ENCODE measurements at places on chromosomes 4 and X.

GRCh38 chr4:172892300-172892699, 276.3 kb upstream of the GALNT7 start:
- DNase-seq: no peak

DNA sequence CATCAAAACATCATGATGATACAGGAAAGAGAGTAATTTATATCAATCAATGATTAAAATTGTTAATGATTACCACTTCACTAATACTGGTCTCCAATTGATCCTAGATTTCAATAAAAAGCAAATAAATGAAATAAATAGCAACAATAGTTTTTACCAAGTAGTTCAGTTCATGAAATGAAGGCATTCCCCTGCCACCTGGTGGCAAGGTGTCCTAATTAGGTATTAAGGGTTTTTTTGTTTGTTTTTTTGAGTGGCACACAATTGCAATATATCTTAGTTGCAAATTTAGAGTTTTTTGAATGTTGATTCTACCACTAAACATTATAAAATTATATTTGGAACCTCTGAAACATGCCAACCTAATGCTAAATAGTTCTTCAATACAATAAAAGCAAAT, 157.4 kb upstream of the PDE5A start:
- DNase-seq: no peak

DNA sequence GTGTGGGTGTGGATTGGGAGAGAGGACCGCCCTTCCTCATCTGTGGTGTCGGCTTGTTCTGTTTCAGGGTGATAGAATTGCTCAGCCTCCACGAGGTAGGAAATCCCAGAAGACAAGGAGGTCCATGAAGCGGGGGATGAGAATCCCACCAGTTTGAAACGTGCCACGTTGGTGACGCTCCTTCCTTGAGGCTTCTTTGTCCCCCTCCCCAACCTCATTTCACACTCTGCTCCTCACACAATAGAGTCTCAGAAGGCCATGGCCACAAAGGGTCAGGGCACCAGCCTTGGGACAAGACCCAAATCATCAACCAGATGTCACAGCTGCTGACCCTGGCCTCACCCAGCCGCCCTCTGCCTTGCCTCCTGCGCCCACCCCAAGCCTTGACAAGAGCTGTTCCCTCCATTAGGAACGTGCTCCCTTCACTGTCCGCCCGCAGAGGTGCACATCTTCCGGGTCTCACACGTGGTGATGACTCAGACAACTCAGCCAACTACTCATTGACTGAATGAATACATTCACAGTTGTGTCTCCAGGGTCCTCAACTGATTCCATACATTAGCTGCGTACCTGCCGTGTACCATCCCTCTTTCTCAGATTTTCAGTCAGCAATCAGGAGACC, 18.3 kb downstream of the BLOC1S4 start:
- no peak for DNase-seq

DNA sequence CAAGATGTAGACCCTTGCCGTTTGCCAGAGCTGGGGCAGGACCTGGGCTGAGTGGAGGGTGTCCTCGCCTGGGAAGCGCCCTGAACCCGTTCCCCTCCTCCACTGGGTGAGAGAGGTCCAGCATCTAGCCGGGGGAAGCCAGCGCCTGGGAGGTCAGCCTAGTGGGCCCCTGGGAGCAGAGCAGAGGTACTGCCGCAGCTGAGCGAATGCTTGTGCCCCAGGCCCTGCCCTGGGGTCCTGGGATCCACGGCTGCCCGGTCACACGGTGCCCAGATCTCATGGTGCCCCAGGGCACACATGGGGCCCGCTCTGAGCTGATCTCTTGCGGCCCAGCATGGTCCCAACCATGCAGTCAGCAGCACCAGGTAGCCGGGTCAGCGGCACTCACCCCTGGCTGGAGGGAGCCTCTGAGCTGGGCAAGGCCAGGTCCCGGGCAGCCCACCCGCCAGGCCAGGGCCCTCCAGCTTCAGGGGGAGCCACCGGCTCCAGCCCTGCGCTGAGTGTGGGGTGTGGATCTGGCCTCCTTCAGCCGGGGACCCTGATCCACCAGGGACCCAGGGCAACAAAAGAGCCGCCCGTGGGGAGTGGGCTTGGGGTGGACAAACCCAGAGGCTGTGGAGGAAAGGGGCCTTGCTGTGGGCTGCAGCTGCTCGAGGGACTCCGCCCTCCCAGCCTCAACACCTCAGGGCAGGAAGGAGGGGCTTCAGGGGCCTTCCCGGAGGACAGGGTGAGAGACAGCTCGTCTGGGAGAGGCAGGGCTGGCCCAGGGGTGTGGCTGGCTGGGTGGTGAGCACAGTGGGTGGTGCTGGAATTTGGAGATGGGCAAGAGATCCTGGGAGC, 4.1 kb upstream of the CPLX1 start:
- DNase-seq: no peak

- no peak for DNase-seq
Observed at GRCh38 chrX:97215186-97215585, 331.5 kb downstream of the RPA4 start.

- DNase-seq: no peak
Observed at GRCh38 chr4:89939994-89940393, 45.3 kb downstream of the MMRN1 start.

DNA sequence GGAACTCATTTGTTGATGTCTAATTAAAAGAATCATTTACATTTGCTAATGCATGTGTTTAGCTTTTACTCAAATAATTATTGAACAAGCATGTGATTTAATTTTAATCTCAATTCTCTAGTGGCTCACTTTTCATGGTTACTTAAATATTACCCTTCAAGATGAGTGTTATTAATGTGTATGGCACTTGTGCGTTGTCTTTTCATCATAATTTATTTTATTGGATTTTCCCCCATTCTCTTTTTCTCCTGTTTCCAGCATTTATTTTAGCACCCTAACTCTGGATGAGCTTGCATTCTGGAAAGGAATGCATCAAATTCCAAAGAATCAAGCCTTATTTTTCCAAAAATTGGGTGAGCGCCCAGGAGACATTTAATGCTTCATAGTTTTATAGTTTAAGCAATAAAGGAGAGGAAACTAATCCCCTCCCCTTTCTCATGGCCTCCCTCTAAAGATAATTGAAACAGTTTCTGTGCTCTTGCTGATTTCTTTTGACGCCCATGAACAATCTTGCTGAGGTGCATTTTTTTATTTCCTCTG, 191.1 kb upstream of the FAT4 start:
- DNase-seq: no peak

DNA sequence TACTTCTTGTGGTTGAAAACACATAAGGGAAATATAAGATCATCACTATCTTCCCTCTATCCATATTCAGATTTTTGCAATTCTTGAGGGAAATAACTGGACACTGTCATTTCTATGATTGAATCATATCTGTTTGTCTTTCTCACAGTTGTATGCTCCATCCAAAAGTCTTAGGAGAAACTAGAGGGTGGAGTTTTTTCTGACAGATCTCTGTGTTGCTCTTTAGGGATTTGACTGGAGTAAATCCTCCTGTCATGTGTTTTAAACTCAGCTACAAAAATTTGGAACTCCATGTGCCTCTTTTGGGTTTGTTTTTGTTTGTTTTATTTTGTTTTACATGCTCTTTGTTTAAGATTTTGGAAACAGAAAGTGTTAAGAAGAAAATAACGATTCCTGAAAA, 136.5 kb downstream of the SPATA18 start:
- no peak for DNase-seq

DNA sequence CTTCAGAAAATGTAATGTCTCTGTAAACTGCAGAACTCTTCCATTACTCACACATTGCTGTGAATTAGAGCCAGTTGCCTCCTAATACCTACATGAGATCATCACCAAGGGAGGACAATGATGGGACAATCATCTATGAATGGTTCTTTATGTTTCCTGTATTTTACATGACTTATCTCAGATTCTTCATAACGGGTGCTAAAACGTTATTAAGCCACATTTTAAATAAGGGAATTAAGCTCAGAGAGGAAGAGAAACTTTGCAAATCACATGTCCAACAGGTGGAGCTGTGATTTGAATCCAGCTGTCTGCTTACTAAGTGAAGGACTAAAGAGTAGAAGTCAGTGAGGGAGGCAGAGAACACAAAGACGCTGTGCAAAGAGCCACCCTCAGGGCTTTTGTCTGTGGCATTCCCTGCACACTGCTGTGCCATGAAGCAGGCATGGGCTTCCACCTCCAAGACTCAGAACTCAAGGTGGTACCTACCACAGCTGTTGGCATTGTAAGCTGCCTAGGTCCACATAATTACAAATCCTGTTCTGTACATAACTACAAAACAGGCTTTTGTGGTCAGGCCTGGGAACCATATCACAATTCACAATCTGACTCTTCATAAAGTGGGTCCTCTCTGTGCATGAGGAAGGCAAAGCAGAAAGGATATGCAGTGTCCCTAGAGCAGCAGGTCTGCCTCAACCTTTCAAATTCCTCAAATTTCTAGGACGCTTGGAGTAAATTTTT, 12.8 kb downstream of the TBC1D9 start:
- peak; percentile 18 for DNase-seq

DNA sequence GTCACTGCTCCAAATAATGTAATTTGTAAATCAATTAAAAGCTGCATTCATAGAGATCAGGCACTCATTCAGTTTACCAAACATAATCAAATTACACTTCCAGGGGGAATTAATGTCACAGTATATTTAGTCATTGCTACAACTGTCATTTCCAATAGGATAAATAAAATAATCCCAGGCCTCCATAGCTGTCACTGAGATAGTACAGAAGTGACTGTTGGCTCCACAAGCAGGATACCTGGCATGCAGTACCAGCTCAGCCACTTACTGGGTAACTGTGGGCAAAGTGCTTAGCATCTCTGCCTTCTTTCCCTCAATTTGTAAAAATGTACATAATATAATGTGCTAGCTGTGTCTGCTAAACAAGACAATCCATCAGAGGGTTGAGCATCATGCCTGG, 128.1 kb downstream of the CAMK2D start:
- DNase-seq: no peak

DNA sequence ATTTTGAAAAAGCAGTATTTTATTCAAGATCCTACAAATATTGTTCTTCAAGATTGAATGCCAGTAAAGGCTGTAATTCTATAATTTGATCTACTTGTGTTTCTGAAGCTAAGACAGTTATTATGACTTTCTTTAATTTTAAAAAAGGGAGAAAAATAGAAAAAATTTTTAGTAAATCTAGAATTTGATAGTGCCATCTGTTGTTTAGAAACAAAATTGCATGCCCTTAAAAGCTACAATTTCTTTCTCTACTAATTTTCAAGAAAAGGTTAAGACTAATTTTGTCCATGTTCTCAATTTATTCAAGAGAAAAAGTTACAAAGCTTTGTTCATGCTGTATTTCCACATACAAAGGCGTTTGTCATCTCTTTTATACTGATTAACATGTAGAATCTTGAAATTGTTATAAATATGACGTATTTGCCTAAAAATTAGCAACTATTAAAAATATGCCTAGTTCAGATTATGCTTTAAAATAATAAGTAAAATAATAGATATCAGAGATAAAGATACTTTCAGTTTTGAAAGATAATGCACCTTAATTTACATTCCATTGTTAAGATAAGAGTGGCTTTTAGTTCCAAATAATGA, 25.6 kb upstream of the MMRN1 start:
- no peak for DNase-seq

DNA sequence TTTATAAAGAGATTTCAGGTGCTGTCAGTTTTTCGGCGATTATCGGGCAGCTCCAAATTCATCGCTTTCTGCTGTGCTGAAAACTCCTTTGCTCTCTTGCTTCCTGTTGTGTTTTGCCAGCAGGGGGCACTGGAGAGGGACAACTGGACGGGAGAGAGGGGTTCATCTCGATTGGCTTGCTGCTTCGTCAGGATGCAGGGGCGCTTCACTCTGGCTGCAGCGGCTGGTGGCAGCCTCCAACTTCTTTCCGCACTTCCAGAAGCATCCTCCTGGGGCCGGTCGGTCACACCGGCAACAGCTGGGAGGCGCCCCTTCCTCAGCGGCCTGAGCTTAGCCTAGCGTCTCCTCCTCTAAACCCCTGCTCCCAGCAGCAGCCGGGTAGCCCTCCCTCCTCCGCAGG, 29.5 kb downstream of the MSL3 start:
- DNase-seq: peak; percentile 67

DNA sequence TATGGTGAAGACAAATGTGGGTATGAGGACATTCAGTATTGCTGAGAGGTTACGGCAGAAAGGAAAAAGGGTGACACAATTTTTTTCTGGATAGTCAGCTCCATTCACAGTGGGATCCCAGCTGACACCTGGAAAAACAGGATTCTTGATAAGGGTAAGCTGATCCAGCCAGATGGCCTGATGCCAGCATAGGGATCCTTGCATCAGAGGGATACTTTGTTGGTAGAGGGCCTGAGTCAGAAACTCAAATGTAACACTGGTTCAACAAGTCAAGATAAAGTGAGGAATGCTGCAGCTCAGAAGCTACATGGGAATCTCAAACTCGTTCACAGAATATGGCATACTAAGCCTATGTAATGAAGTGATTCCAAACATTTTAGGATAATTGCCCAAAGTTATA, 726.7 kb downstream of the C4orf33 start:
- no peak for DNase-seq

DNA sequence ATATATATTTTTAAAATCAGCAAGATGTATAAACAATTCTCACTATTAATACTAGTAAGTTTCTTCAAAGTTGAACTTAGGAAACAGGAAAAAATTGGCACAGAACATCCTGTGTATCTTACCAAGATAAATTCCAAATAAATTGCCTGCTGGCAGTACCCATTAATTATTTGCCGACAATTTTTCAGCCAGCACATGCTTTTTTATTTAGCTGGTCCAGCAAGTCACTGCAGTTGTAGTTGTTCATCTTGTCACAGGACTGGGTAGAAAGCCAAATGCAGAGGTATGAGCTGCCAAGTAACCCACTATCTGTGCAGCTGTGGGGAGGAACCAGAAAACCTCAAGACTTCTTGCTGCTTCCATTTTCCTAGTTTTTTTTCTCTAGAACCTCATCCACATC, 113.4 kb downstream of the PACRGL start:
- no peak for DNase-seq

- no peak for DNase-seq
Observed at GRCh38 chr4:184032091-184032490, 127.0 kb downstream of the STOX2 start.

DNA sequence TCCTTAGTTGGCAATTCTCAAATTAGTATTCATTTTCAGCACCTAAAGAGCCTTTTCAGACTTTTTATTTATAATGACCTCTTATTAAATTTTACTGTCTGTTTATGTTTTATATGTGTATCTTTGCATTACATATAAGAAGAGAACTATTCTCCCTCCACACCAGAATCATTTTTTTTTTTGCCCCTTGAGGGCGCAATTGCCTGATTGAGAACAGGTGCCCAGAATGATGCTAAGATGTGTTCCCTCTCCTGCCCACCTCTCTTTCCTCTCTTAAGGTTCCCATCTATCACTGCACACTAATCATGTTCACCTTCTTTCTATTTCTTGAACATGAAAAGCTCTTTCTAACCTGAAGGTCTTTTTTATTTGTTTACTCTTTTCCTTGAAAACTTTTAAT, 44.2 kb upstream of the ADAM29 start:
- DNase-seq: peak; percentile 3
